Daoy (cell line): ENCODE measurements at places on chromosomes 4 and X. TPM values are rescaled to one million over a fixed set of nuclear protein-coding genes. Genes with fewer than 3 reads are reported as not detected.

PLAC8 gene
- total RNA-seq: 28.2 and 46.7 TPM in 2 replicates

GAGE12F gene
- total RNA-seq: 2.2 and 2.8 TPM in 2 replicates

RTL3 gene
- 0.21 TPM in 1 of 2 replicates, not detected in the other for total RNA-seq

HTR2C gene
- total RNA-seq: 0.83 and 0.86 TPM in 2 replicates

HTN1 gene
- not detected in 2 replicates for total RNA-seq

SAGE1 gene
- not detected in 2 replicates for total RNA-seq

IGFBP7 gene
- 173 and 263 TPM in 2 replicates for total RNA-seq

ETDB gene
- total RNA-seq: not detected in 2 replicates

MORF4L2 gene
- total RNA-seq: 834 and 916 TPM in 2 replicates

ZNF732 gene
- total RNA-seq: 0.12 and 1.1 TPM in 2 replicates

ATP1B4 gene
- not detected in 2 replicates for total RNA-seq

FAM47A gene
- total RNA-seq: not detected in 2 replicates

MID1 gene
- total RNA-seq: 25.7 and 33.2 TPM in 2 replicates

MAGEA9B gene
- total RNA-seq: 0.11 TPM in 1 of 2 replicates, not detected in the other

RHOXF1 gene
- total RNA-seq: not detected in 2 replicates

KIAA1210 gene
- total RNA-seq: not detected in 2 replicates

KCND1 gene
- total RNA-seq: 0.18 and 0.46 TPM in 2 replicates

PABPC1L2B gene
- 0.06 TPM in 1 of 2 replicates, not detected in the other for total RNA-seq

TCEAL2 gene
- total RNA-seq: 9.1 and 16.8 TPM in 2 replicates

EPGN gene
- total RNA-seq: 1.3 TPM in 1 of 2 replicates, not detected in the other

CT47B1 gene
- not detected in 2 replicates for total RNA-seq

F8A3 gene
- not detected in 2 replicates for total RNA-seq

REPS2 gene
- total RNA-seq: 0.97 and 5.6 TPM in 2 replicates

SPIN2A gene
- not detected in 2 replicates for total RNA-seq

DDX53 gene
- total RNA-seq: 1.3 and 1.7 TPM in 2 replicates

XAGE1A gene
- total RNA-seq: 4.5 and 5.7 TPM in 2 replicates

PABPC5 gene
- 0.27 TPM in 1 of 2 replicates, not detected in the other for total RNA-seq

MAGEA2 gene
- 7.7 and 14.8 TPM in 2 replicates for total RNA-seq

MGAT4D gene
- not detected in 2 replicates for total RNA-seq

HMX1 gene
- 2.7 and 5.0 TPM in 2 replicates for total RNA-seq

VCX2 gene
- not detected in 2 replicates for total RNA-seq

CLNK gene
- not detected in 2 replicates for total RNA-seq

AFP gene
- 0.91 TPM in 1 of 2 replicates, not detected in the other for total RNA-seq

UGT2B11 gene
- total RNA-seq: not detected in 2 replicates

SPACA5 gene
- total RNA-seq: not detected in 2 replicates

MAGEB1 gene
- total RNA-seq: 30.3 and 39.3 TPM in 2 replicates

GUCY1A1 gene
- total RNA-seq: 1.4 and 1.5 TPM in 2 replicates

TMEM35A gene
- 0.48 TPM in 1 of 2 replicates, not detected in the other for total RNA-seq

SPANXD gene
- total RNA-seq: 1.5 TPM in 1 of 2 replicates, not detected in the other

KLHL2 gene
- 5.6 and 11.8 TPM in 2 replicates for total RNA-seq

VCX gene
- total RNA-seq: 0.27 and 3.8 TPM in 2 replicates

IL15 gene
- total RNA-seq: 1.5 and 3.4 TPM in 2 replicates
